ENCODE measurements at places on chromosomes 7 and 10.

DNA sequence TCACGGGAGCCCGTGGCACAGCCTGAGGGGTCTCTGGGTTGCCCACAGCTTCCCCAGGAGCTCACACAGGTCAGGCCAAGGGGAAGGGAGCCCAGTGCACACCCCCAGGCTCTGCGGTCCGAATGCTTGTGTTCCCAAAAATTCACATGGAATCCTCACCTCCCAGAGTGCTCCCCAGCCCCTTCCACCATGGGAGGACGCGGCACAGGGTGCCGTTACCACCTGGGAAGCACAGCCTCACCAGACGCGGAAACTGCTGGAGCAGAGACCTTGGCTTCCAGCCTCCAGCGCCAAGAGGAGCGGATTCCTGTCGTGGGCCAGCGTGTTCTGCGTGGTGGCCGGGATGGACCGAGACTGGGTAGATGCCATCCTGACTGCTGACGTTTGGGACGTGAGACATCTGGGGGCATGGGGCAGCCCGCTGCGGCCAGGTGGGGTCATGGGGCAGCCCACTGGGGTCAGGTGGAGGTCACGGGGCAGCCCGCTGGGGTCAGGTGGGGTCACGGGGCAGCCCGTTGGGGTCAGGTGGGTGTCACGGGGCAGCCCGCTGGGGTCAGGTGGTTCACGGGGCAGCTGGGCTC is 149.4 kb downstream of the WDR37 start:
- DNase-seq, result no peak

DNA sequence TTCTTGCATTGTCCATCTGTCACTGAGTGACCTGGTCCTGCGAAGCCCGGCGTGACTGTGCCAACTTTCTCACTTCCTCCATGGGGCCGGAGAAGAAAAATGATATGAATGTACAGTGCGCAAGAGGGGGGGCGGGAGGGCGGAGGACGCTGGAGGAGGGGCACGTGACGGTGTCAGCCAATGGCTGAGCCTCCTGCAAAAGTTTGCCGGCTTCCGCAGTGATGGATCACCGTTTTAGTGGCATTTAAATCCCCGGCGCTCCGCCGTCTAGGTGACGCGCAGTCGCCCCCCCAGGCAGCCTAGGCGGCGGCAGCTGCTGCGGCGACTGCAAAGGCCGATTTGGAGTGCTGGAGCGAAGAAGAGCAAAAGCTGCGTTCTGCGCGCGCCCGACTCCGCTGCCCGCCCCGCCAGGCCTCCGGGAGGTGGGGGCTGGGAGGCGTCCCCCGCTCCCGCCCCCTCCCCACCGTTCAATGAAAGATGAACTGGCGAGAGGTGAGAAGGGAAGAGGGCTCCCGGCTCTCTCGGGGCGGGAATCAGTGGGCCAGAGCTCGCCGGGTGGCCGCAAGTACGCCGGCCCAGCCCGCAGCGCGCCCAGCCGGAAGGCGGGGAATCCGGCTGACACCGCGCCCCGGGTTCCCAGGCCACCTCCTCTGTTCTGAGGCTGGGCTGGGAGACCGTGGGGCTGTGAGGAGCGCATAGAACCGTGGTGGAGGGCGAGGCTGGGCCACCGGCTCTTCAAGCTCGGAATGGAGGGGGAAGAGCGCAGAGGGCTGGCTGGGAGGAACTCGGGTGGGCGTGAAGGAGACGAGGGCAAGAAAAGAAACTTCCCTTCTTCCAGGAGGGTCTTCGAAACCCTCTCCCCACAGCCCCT is at the start of gene HOXA1:
Gene HOXA1 (minus strand): TSS at position 104 of the 871 bp plus-strand sequence. CDS start 88 bp downstream, at position 16.
- DNase-seq, result peak; percentile 94

GRCh38 chr7:45967591-45968157 is 46.6 kb upstream of the IGFBP3 start:
- DNase-seq, result no peak

DNA sequence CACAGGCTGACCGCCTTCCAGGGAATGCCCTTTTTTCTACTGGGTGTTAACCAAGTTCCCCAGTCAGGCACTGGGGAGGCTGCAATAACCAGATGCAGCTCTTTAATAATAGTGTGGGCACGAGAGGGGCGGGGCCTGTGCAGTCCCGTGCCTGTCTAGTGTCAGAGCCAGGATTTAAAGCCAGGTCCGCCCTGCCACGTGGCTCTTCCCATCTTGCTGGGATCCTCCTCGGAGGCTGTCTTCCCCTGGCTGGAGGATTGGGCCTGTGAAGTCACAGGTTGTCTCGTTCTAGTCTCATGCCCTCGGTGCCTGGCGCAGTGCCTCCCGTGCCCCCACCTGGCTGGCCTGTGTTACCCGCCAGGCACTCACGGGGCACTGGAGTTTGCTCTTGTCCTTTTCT is 25.2 kb downstream of the TMEM120A start:
- no peak for DNase-seq

- no peak for DNase-seq
Measured at GRCh38 chr10:110811791-110812581, 59.7 kb upstream of the PDCD4 start.

DNA sequence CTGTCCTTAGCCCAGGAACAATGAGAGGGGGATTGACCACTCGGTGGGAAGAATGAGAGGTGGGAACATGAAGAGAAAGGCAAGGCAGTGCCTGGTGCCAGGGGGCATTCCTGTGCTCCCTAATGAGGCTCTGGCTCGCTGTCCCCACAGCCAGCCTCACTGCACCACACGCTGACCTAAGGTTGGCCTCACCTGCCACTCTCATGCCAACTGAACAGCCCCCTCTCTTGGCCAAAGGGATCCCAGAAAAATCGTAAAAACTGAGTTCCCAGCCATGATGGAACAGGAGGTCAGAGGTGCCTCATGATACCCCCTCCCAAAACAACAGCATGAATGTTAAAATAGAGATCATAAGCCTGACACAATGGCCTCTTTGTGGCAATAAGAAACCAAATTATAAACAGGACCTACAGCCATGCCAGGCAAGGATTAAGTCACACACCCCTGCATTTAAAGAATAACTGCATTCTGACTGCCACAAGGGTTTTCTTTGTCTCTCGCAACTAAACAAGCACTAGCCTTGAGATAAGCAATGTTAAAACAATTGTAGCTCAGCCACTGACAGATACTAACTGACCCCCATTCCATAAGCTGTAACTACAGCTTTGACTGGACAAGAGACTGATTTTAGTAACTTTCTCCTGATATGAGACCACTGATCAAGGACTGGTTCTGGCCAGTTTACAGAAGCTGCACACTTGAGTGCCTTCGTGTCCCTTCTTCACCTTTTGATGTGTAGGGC is 149.2 kb downstream of the SH2D4B start:
- DNase-seq, result peak; percentile 25

- DNase-seq, result no peak
Measured at GRCh38 chr7:101450064-101450463, 87.4 kb downstream of the COL26A1 start.

DNA sequence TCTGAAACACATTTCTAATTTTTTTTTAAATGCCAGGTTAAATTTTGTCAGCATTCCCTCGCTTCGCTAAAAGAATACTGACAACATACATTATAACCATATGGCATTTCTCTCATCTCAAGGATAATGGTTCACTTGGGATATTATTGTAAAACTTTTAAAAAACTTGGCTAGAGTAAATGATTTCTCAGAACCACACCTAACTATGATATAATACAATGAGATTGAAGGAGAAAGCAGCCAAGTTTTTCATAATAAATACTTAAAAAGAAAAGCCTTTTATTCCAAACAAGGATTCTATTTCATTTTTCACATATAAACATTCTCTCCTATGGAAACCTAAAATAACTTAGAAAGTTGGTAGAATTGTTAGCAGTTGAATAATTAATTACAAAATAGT is 413.9 kb downstream of the HGF start:
- DNase-seq, result no peak

DNA sequence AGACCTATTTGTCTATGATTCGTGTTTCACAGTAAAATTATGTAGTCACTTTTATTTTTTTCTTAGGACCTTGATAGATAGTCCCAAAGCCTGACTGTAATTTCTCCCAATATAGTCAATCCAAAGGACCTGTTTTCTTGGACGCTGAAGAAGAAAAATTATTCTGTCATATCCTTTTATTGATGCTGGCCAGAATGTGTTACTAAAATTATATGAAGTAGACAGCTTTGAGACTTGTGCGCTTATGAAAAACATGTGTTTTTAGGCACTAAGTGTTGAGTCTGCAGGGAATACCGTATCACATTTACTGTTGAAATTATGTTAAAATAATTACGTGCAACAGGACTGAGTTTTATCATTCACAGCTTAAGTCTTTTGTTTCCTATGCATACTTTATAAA is 17.9 kb downstream of the TES start:
- no peak for DNase-seq

DNA sequence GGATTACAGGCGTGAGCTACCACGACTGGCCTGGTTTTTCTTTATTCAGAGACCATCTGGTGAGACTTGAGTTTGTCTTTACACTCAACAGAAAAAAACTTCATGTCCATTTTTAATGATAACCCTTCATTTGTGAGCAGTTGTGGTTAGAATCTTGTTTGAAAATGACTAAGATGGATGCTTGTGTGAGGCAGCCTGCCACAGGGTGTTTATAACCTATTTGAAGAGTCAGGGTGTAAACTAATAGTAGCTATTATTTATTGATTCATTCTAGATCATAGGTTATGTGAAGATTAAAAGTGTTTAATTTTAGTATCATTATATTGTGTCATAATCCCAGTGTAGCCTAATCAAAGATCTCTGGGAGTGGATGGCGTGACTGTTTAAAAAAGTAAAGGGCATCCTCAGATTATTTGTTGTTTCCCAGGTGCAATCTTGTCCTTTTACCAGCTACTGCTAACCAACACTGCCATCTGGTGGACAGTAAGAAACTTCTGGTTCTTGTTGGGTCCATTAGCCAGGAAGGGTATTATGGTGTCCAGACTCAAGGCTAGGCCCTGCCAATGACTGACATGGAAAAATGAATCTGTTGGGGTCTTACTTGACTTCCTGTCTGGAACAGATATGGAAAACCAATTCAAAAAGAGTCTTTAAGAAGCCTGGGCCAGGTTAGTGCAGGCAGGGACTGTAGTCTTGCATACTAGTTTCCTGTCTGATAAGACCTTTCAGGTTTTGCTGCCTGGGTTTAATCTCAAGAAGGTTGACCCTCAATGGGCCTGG is 24.9 kb downstream of the NRBF2 start:
- DNase-seq, result peak; percentile 93

- DNase-seq, result no peak
Measured at GRCh38 chr10:70683601-70683934, 11.3 kb downstream of the ADAMTS14 start.

- DNase-seq, result no peak
Measured at GRCh38 chr7:38394660-38395059, 121.2 kb upstream of the TARP start.

DNA sequence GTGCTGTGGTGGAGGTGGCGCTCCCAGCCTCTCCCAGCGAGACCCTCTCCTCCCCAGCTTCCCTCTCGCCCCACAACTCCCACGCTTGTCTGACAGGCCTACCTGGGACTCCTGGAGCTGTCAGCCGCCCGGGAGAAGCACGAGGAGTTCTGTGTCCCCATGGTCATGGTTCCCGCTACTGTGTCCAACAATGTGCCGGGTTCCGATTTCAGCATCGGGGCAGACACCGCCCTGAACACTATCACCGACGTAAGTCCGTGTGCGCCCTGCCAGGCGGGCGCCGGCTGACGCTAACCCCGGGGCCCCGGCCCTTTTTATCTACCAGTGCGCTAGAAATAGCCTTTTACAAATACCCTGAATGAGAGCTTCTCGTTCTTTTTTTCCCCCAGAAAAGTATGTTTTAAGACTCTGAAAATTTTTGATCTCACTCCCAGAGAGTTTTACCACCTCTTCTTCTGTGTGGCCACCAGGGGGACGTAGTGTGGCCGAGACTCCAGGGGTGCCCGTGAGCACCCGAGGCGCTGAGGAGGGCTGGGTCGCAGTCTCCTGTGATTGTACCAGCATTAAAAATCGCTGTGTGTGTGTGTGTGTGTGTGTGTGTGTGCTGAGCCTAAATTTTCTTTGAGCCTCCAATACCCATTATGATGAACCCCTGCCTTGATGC is 52.6 kb downstream of the PFKP start:
- DNase-seq, result peak; percentile 26

DNA sequence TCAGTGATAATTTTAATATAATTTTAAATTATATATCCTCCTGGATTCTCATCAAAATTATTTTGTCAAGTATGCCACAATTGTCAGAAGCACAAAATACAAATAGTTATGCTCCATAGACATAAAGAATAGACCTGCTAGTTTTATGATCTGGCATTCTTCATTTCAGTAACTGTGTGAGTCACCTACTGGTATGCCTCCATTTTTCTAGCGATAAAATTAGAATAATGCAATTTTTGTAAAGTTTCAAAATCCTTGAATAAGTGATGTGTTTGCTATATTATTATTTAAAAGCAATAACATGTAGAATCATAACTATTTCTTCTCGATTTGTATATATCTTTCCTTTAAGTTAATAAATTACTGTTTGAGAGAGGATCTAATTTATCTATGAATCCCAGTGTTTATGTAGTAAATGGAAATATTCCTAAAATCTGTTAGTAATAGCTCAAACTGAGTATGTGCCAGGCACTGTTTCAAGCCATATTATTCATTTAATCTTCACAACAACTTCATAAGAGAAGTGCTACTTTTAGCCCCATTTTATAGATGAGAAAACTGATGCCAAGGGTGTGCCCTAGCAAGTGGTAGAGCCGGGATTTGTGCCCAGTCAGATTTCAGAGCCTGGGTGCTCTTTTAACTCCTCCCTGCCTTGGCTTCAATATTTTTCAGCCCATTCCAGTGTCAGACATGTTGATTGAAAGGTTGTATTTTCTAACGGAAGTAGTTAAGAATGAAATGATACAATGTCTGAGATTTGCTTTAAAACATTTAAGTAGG is 38.4 kb downstream of the NET1 start:
- DNase-seq, result no peak

DNA sequence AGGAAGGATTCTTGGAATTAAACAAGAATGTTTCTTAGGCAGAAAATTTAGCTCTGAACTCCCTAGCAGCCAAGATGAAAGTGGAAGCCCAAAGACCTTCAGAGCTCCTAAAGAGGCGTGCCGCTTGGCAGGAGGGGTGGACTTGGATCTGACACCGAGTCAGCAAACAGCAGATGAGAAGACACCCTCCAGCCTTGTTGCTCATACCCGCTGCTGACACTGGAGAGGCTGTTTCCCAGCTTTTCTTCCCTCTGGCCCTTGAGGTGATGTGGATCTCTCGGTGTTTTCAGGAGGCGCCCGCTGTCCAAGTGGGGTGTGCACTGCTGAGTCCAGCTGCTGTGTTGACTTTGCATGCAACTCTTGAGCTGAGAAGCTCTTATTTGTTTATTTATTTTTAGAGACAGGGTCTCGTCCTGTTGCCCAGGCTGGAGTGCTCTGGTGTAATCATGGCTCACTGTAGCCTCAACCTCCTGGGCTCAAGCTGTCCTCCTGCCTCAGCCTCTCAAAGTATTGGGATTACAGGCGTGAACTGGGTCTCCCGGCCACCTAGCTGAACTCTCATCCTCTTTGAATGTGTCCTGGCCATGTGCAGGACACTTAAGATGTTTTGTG is 21.5 kb downstream of the SLC18A2 start:
- DNase-seq, result no peak
